ENCODE measurements at places on chromosomes 16 and 17.

DNA sequence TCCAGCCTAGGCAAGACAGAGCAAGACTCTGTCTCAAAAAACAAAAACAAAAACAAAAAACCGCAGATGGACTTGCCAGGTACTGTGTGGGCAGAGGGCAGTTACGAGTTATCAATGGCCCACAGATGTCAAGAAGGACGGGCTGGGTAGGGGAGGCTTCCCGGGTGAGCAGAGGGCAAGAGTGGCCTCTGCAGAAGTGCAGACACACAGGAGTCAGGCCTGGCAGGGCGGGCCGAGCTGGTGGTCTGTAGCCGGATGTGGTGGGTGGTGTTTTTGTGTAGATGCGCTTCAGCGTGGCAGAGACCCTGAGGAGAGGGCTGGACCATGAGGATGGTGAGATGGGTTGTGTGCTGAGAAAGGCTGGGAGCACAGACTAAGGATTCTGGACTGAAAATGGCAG, 44.9 kb upstream of the KDM6B start:
- DNase-seq: no peak

DNA sequence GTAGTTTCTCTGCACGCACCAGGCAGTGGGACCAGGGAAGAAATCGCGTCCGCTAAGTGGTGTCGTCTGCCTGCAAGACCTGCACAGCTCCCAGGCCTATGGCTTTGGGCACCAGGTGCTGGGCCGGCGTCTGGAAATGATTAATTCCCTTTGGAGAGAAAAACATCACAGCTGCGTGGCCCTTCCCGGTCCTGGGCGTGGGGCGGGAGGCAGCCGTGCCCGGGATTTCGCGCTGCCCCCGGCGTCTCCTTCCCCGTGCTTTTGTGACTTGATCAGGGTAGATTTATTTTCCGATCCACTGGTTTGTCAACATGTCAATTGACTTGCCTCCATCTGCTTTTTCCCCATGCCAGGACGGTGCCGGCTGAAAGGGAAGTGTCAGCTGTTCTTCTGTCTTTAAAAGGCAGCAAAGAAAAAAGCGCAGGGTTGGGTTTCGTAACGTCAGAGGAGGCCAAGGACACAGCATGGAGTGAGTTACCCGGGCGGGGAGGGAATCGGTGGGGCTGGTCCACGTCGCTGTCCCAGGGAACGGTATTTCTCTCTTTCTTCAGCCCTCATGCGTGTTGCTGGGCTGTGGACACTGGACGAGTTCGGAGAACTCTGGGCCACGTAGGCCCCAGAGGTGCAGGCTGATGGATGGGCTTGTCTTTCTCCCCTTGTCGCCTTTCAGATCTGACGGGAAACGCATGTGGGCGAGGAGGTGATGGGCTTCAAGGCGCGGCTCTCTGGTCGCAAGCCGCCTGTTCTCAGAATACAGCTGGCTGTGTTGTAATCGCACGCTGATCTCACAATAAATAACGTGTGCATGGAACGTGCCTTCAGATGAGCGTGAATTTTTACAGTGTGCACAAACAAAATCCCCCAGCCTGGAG, 188.1 kb upstream of the ZNF469 start:
- no peak for DNase-seq

GRCh38 chr17:73165616-73166404, 1.0 kb downstream of the SSTR2 start:
- DNase-seq: no peak

DNA sequence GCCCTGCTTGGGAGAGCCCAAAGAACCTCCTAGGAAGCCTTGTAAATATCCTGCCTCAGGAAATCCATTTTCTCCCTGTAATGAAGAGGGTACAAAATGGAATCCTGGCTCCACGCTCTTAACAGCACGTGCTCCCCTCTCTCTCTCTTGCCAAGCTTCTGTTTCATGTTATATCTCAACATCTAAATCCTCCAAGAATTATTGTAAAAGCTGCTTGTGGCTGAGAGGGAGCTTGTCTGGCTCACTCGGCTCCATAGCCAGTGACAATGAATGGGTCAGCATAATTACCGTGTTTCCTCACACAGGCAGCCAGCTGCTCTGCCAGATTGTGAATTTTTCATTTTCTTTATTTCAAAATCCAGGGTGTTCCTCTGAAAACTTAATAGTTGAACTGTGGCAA, 317.8 kb downstream of the RBFOX1 start:
- no peak for DNase-seq

- no peak for DNase-seq
Measured at GRCh38 chr17:14940938-14941265, 324.2 kb downstream of the PMP22 start.

GRCh38 chr17:36133602-36134236, 30.1 kb downstream of the CCL4 start:
- DNase-seq: no peak

DNA sequence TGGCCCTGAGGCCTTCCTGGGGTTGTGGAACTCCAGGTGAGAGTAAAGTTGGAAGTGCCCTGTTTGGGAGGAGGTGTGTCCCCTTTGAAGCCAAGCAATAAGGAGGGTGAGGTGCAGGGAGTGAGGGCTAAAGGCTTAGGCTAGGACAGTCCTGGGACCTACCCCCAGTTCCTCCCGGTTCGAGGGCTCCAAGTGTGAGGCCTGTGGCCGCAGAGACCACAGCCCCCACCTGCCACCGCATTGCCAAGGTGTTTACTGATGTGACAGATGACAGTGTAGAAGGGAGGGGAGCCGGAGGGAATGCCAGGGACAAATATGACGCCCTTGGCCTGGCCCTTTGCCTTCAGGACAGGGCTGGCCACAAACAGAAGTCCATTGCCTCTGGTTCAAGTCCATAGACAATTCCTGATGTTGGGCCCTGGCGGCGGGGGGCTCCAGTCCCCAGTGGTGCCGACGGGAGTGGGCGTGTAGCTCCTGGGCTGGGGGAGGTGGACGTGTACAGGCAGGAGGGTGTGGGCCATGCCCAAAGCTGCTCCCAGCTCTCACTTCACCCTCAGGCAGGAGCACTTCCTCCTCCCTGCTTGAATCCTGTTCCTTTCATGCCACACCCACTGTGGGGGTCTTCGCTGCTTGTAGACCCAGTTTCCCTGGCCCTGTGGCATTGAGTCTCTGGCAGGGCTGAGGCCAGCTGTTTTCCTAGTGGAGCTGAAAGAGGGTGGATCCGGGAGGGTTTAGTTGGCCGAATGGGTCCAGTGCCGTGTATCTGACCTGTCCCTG, 3.2 kb downstream of the ADORA2B start:
- no peak for DNase-seq

GRCh38 chr17:48498164-48498850, 32.5 kb downstream of the HOXB1 start:
- no peak for DNase-seq

DNA sequence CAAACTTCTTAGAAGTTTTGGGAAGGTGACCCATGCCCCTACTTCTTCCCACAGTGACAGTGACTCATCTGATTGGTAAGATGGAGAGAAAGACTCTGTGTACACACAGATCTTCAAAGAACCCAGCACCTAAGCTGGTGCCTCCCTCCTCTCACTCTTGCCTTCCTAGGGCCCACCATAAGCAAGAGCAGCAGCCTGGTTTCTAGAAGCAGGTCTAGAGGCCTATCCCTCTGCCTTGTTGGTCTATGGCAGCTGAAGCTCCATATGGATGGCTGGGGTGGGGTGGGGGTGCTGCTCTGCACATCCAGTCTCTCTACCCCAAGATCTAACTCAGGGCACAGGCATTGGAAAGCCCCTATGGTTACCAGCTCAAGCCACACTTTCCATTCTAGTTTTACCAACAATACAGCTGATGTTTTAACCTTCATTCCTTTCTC, 47.5 kb downstream of the STAT3 start:
- no peak for DNase-seq

- DNase-seq: peak; percentile 25
Measured at GRCh38 chr16:81495321-81496234, 51.0 kb downstream of the CMIP start.

GRCh38 chr17:72191921-72192799, 71.3 kb downstream of the SOX9 start:
- no peak for DNase-seq

GRCh38 chr16:80164966-80165550, 375.7 kb upstream of the DYNLRB2 start:
- DNase-seq: no peak

DNA sequence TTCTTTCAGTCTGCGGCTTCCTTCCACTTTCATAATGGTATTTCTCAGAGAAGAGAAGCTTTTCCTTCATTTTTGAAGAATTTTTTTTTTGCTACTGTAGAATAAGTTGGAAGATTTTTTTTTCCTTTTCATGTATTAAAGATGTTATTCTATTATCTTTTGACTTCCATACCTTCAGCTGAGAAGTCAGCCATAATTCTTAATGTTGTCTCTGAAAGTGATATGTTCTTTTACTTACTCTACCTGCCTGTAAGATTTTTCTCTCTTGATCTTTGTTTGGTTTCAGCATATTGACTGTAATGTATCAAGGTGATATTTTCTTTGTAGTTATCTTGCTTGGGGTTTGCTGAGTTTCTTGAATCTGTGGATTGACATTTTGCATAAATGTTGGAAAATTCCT, 143.5 kb upstream of the TOX3 start:
- no peak for DNase-seq

DNA sequence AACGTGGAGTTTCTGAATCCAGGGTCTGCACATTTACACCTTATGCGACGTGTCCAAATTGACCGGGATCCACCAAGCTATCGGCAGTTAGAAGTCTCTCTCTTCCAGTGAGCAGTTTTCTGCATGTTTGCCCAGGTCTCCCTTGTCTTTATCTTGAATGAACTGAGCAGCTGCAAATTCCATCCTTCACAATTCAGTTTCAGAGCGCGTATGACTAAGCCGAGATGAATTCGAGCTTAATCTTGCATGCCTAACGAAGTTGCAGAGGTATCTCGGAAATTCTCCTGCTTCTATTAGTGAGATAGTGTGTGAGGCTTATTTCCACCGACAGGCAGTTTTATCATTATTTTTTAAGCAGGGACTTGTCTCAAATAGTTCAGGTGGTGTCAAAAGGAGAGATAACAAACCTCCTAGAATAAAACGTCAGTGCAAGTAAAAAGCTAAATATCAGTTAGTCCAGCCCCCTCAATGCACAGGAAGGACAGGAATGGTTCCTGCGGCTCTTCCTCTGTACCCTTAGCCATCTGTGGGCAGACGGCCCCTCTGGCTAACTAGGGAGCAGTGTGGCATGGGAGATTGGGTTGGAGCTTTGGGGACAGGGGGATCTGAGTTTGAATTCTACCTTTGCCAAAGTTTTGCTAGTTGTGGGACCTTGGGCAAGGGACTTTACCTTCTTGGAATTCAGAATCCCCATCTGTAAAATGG, 93.0 kb upstream of the GPR139 start:
- no peak for DNase-seq

GRCh38 chr16:85573045-85573695, 40.0 kb upstream of the GSE1 start:
- DNase-seq: no peak

GRCh38 chr16:14606102-14606501, 24.0 kb downstream of the PARN start:
- DNase-seq: no peak

DNA sequence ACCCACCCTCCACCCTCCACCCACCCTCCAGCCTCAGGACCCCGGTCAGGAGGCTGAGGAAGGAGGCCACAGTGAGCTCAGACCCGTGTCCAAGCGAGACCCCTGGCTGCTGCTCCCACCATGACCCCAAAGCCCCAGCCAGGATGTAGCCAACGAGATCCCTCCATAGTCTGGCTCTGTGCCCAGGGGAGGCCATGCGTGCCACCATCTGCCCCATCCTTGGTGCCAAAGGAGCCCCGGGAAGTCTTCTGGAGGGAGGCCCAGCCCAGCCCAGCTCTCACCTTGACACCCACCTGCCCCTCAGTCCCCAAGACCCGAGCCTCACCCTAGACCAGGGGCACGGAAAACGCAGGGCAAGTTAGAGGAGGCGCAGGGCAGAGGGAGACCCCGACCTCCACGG, 34.2 kb downstream of the PIEZO1 start:
- no peak for DNase-seq

DNA sequence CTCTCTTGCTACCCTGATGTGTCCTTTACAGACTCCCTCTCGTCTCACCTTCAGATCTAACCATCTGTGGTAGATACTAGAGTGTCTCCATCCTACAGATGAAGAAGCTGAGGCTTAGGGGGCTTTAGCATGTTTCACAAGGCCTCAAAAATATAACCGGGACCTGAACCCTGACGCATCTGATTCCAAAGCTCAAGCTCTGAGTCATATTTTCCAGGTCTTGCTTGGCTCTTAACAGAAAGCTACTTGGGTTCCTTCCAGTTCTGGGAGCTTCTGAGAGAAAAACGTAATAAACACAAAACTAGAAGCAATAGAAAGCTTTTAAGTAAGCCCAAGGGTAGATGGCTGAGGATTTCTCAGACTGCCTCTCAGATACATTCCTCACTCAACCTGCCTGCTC, 224.3 kb upstream of the EEF2KMT start:
- no peak for DNase-seq

DNA sequence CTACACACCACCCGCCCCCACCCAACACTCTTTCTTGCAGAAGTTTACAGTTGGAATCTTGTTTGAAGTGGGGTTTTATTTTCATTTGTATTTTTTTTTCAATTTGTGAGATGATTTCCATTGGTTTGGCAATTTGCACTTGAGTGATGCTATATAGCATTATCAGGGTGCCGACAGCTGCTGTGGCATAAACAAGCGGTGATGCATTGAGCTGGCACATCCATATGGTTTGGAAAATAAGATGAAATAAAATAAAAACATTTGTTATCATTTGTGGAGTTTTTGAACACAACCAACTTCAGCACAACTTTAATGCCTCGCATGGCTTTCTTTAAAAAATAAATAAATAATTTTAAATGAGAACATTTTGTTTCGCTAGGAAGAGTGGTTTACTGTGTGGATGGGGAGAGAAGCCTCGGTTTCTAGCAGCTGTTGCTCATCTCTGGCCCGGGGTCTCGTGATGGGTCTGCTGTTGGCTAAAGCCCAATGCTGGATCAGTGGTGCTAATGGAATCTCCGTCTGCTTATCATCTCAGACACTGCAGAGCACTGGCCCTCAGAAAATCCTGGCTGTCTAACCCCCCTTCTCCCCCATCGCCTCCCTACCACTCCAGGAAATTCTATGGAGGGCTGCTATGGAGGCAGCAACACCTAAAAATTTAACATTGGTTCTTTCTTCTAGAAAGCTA, 192.3 kb upstream of the MAF start:
- no peak for DNase-seq

DNA sequence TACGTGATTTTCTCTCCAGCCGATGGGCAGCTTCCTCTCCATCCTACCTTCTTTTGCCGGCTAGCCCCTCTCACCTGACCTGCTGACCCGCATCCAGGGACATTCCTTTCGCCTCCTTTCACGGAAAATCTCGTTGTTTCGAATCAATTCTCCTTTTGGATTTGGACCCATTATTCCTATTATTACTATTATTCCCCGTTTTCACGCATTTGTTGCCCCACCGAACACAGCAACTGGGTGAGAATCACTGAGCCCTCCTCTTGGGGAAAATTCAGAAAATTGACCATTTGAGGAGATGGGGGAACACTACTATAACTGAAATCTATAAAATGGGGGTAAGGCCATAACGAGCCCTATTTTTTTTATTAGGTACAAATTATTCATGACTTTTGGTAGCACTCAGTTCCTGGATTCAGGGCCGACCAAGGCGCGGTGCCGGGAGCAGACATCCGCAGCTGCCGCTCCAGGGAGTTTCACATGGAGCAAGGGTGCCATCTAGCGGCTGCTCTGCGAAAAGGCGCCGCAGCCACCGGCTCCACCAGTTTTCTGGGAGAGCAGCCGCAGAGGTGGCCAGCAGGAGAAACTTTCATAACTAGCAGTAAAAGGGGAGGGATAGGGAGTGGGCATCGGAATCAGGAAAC, 3.3 kb upstream of the HOXB8 start:
- peak; percentile 64 for DNase-seq
